ENCODE measurements at places on chromosomes 13 and 19. TPM values are rescaled to one million over a fixed set of nuclear protein-coding genes. Genes with fewer than 3 reads are reported as not detected.

DNA sequence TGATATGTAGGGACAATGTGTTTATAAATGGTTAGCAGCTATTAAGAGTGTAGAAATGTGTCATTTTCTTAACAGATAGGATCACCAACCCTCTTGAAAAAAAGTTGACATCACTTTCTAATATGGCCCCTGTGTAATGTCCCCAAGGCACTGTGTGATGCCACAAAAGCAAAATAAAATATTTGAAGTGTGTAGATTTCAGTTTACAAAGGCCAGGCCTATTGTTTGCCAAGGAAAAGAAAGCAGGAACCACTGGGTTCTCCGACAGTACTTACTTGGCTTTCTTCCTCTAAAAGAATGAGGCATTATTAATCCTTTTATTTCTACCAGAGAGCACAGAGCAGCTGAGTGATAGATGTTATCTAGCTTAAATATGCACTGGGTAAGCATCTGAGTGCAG, 10.5 kb upstream of the GJA3 start:
- no peak for DNase-seq

The COL4A1 gene
- 68.5 TPM for total RNA-seq

- DNase-seq: no peak
These were observed 4.7 kb downstream of the SETDB2 start for GRCh38 chr13:49448753-49449152.

The PLEKHA4 gene
- 21.3 TPM for total RNA-seq

DNA sequence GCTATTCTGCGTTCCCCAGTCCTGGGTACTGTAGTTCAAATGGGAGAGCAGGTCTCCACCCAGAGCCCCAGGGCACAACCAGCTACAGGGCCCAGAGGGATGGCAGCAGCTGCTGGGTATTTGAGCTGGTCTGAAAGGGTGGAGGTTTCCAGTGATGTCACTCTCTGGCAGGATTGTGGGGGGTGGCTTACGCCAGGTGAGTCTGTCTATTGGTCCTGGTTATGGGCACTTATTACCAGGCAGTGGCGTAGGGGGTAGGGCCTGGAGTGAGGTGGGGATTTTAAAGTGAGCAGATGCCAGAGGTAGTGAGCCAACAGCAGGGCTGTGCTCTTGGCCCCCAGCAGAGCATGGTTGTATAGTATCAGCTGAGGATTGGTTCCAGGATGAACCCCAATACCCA, 6.2 kb downstream of the RPS19 start:
- DNase-seq: no peak

GRCh38 chr19:32164384-32164992, 180.9 kb upstream of the ZNF507 start:
- DNase-seq: no peak

The CEACAM4 gene
- not detected for total RNA-seq

The ZNF580 gene
- total RNA-seq: 8.7 TPM

DNA sequence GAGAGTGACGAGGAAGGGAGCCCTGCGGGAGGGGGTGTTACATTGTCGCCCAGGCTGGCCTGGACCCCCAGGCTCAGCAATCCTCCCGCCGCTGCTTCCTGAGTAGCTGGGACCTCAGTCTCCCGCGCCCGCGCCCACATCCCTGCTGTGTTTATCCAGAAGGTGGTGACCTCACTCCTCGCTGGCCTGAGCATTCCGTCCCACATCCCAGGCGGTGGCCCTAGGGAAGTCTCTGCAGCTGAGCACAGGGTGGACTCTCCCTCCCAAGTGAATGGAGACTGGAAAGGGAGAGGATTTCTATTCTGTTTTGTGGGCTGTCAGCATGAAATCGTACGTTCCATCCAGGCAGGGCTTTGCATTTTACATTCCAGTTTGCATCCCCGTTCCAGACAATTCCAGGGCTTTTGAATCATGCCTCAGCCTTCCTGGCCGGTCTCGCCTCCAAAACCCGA, 401 bp upstream of the ZNF765 start:
- peak; percentile 72 for DNase-seq

The NALCN gene
- total RNA-seq: 7.0 TPM

DNA sequence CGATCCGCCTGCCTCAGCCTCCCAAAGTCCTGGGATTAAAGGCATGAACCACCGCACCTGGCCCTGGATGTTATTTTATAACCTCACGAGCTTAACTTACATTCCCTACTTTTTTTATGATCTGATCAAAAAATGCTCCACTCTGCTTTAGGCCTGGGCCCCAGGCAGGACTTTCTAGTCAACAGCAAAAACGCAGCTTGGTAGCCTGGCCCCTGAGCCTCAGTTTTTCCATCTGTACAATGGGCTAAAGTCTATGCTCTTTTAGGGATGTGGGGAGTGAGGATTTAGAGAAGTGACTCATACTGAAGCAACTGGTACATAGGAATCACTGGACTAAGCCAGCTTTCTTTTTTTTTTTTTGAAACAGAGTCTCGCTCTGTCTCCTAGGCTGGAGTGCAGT, 11.9 kb upstream of the PIK3R2 start:
- peak; percentile 31 for DNase-seq

The GAPDHS gene
- total RNA-seq: not detected

The CYP4F12 gene
- not detected for total RNA-seq

Measured in LHCN-M2 (cell line).